EL (cell line): ENCODE measurements at places on chromosomes 7 and 10.

DNA sequence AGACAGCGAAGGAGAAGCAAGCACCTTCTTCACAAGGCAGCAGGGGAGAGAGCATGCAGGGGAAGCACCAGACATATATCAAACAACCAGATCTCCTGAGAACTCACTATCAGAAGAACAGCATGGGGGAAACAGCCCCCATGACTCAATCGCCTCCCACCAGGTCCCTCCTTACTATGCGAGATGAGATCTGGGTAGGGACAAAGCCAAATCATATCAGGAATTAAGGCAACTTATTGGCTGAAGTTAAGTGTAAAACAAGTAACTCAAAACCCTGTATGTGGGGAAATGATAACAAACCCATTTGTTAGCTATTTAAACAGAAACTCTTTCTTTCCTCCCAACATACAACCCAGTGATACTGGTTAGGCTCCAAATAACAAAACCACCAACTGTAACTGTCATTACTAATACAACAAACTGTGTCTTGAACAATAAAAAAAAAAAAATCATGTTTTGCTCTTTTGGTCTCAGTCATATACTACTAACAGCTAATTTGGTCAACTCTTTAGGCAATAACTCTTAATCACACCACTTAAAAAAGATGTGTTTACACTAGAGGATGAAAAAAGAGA lies 57.8 kb downstream of the MINDY3 start:
- no peak for DNase-seq

- no peak for DNase-seq
These were observed 13.2 kb downstream of the MRPS33 start for GRCh38 chr7:141001546-141001945.

DNA sequence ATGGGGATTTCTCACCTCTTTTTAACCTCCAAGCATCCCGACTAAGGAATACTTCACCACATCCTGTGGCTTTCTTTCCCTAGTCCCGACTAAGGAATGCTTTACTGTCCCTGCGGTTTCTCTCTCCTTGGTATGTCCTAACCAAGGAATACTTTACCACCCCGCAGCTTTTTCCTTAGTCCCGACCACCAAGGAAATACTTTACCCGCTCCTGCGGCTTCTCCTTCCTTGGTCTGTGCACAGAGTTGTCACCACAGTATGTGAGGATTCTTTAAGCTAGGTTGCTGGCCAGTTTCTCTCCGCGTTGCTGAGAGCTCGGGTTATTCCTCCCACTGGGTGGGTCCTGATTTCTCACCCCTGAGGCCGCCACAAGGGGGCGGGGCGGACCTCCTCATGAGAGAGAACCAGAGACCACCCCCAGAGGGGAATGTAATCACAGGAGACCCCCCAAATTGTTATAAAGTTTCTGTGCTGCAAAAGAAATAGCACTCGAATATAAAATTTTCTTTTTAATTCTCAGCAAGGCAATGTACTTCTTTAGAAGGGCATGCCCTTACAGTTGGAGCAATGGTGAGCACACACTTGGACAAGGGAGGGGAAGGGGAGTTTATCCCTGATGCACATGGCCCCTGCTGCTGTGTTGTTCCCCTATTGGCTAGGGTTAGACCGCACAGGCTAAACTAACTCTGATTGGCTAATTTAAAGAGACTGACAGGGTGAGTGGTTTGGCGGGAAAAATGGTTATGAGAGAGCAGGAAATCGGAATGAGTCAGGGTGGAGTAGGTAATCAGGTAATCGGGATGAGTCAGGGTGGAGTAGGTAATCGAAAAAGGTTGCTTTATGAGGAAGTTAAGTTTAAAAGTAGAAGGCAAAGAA lies 12.8 kb downstream of the SUGCT start:
- peak; percentile 51 for DNase-seq

GRCh38 chr7:150963707-150964559 lies 14.2 kb downstream of the KCNH2 start:
- DNase-seq = no peak

- peak; percentile 57 for DNase-seq
These were observed 80.6 kb downstream of the PRKAG2 start for GRCh38 chr7:151796091-151796870.

- no peak for DNase-seq
These were observed 73.4 kb upstream of the FAM13C start for GRCh38 chr10:59435707-59436106.

- DNase-seq = no peak
These were observed 2.3 kb downstream of the LOXL4 start for GRCh38 chr10:98265403-98266378.

DNA sequence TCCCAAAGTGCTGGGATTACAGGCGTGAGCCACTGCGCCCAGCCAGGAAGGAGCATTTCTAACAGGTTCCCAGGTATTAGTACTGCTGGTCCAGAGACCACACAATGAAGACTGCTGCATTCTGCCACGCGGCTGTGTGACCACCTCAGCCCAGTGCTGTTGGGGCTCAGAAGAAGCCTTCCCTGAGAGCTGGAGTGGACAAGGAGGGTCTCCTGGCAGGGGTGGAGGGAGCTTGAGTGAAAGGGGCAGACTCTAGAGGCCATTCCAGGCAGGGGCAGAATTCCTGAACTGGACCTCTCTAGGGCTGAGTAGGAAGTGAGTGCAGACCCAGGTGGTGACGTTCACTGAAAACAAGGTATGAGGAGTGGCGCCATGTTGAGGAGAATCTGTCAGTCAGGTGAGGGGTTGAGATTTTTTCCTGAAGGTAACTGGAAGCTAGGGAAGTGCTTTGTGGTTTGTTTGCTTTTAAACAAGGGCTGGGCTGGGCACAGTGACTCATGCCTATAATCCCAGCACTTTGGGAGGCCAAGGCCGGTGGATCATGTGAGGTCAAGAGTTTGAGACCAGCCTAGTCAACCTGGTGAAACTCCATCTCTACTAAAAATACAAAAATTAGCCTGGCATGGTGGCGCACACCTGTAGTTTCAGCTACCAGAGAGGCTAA lies 67.6 kb downstream of the TACC2 start:
- no peak for DNase-seq

DNA sequence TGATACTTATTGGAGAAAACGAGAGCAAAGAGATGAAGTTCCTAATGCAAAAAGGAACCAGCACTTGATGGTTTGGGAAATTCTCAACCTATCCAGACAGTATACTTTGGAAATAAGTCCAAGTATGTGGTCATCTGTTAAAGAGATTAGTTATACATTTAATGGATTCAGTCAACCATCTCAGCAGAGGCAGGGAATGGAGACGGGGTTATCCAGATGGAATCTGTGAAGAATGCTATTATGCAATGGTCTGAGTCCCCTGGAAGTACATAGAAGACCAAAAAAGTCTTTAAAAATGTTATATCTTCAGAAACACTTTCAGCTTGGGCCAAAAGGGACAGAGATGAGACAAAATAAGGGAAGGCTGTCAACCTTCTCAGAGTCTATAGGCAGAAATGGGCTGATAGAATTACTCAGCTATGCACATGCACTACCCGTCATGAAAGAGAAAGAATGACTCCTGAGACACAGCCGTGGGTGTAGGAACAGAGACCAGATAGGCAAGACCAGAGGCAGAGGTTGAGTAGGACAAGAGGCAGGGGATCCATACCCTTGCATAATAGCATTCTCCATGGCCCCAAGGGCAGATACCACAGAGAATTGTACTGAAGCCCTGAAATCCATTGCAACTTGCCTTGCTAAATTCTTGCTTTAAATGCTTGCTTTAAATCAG lies 738.8 kb upstream of the POT1 start:
- DNase-seq = no peak

DNA sequence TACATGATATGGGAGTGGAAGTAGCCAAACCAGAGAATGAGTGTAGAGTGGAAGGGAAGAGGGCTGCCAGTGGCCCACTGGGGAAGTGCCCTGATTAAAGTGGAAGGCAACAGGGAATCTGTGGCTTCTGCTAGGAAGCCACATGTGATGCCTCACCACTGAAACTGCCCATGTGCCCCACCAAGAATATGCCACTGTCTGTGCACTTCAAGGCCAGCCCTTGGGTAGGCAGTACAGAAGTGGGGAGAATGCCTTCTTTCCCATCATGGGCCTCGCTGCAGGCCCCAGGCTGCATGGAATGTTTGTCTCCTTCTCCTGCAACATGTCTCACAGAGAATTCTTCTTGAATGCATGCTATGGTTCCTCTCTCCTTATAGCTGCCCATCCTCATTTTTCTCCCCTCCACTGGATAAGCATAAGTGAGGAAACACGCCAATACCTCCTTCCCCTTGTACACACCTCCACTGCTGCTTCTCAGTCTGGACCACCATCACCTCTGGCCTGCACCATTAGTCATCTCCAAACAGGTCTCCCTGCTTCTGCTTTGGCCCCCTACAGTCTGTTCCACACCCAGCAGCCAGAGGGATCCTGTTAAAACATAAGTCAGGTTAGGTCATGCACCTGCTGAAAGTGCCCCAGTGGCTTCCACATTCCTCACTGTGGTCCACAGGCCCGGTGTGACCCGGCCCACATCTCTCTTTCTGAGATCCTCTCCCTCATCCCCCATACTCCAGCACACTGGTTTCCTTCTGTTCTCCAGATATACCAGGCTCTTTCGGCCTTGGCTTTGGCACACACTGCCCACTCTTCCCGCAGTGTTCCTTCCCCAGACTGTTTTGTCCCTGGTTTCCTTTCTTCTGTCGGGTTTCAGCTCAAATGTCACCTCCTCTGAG lies 37.1 kb downstream of the SNX10 start:
- DNase-seq = no peak

DNA sequence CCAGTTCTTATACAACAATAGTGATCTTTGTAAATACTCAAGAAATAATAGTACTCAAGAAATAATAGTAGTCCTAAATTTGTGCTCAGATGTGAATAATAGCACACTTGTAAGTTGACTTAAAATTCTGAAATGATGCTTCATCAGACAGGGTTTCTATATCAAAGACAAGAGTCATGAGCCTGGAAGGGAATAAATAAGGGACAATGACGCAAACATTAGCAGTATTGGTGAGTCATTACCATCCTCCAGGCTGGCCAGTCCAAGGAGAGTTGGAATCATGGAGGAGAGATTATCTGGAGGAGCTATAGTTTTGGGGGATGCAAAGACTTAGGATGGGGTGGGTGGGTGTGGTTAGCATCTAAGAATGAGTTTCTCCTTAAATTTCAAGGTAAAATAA lies 6.1 kb upstream of the SH3PXD2A start:
- DNase-seq = peak; percentile 65

DNA sequence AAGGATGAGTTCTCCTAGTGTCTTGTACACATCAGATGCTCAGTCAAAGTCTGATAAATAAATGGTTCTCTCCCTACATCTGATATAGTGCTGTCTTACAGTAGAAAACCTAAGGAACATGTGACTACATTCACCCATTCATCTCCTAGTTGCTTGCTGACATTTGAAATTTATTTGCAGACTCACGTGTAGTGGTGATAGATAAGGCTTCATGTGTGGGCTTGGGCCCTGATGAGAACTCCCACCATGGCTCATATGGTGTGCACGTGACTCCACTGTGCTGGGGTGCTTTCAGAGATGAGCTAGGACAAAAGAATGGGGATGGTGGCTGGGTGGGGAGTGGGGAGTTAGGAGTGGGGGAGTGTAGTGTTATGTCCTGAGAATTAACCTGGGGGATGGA lies 287.3 kb downstream of the RPS24 start:
- DNase-seq = no peak

DNA sequence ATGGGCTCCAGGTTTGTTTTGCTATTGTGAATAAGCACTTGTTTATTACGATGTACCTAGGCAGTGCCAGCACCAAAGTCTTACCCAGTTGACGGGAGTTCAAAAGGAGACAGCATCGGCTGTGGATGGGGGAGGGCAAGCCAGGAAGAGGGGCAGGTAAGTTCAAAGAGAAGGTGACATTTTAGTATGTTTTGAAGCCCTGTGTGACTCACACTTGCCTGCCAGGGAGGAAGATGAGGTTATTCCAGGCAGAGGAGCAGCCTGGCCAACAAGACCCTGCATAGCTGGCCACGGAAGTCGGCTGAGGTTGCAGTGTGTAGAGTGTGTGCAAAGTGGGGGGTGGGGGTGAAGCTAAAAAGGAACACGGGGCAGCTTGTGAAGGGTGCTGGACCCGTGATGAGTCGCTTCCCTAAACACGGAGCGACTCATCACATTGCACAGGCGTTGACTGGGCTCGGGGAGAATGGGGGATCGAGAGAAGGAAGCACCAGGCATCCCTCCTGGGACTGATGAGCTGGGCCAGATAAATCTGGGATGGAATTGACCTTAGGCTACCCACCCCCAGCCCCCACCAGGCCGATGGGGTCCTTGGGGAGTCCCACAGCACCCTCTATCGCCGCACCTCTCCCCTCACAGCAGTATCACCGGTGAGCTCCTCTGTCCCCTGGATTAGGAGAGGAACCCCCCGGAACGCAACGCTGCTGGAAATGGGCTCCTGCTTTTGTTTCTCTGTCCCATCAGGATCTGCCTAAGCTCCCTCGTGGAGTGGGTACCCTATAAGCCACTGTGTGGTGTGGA lies 97.9 kb upstream of the IKZF1 start:
- DNase-seq = no peak
